Stimulated activated CD8-positive, alpha-beta memory T cell treated with anti-CD3 and anti-CD28 coated beads, Interleukin-4, amount 100 ng/mL, for 1 hour (primary cell): ENCODE measurements at places on chromosomes 6 and 20.

DNA sequence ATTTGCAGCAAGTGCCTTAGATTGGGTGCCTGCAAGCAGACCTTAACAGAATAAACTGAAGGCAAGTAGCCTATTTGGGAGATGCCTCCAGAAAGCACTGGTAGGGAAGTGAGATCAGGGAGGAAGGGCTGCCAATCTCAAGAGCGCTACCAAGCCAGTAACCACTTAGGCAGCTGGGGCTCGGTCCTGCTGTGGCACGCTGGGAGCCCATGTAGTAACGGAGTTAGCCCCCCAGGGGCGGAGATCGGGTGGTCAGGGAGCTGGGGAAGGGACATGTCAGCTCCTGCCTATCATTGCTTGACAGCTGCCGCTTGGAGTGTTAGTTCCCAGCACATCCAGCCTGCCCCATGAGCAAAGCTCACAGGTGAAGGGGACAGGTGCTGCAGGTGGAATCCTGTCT lies 127.0 kb downstream of the CEBPB start:
- DNase-seq, result no peak

DNA sequence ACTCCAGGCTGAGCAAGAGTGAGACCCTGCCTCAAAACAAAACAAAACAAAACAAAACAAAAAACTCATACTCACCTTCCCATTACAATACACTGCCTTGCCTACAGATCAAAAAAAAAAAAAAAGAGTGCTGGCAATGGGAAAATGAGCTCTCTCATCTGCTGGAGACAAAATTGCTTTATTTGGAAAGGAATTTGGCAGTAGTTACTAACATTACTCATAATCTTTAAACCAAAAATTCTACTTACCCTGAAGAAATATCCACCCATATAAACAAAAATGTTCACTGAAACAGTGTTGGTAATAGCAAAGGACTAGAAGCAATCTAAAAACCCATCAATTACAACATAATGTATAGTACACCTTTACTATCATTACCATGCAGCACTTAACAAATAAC lies 120.4 kb downstream of the RNGTT start:
- no peak for DNase-seq

- DNase-seq, result no peak
Measured at GRCh38 chr6:38118791-38119365, 299.4 kb downstream of the ZFAND3 start.

GRCh38 chr6:139474145-139475108 lies 100.0 kb upstream of the CITED2 start:
- DNase-seq, result no peak

DNA sequence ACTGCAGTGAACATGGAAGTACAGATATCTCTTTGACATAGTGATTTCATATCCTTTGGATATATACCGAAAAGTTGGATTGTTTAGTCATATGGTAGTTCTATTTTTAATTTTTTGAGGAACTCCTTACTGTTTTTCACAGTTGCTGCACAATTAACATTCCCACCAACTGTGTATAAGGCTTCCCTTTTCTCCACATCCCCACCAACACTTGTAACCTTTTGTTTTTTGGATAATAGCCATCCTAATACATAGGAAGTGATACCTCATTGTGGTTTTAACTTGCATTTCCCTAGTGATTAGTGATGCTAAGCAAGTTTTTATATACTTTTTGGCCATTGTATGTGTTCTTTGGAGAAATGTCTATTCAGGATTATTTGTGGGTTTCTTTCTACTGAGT lies 45.1 kb upstream of the TENT5A start:
- no peak for DNase-seq

- DNase-seq, result no peak
Measured at GRCh38 chr6:157911786-157912185, 69.9 kb upstream of the SYNJ2 start.
